OCI-M1 (cell line): ENCODE measurements at places on chromosomes 12 and 14.
A peak's percentile ranks its signal among the peaks of the same experiment; 100 is the strongest.

DNA sequence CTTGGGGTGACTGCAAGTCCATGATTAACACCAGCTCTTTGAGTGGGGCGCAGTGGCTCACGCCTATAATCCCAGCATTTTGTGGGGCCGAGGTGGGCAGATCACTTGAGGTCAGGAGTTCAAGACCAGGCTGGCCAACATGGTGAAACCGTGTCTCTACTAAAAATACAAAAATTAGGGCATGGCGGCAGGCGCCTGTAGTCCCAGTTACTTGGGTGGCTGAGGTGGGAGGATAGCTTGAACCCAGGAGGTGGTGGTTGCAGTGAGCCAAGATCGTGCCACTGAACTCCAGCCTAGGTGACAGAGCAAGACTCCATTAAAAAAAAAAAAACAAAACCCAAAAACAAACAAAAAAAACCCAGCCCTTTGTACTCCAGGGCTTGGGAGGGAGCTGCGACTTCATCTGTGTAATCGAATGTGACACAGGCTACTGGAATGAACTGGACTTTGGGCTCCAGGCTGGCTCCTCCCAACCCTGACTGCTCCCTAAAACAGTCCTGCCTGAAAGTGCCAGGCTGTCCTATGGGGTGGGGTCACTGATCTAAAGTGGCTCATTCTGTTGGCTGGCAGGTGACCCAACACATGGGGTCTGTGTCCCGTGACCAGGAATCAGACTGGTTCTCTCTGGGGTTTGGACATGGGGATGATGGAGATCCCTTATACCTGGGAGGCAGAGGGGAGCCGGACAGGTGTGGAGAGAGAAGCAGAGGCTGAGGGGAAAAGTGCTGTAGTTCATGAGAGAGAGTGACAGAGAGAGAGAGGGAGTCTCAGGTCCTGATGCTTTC lies 9.3 kb upstream of the C12orf43 start:
- no peak for DNase-seq

- DNase-seq = no peak
These were observed 1.8 kb downstream of the PITPNM2 start for GRCh38 chr12:123149088-123149487.

- DNase-seq = no peak
These were observed 43.9 kb downstream of the CCDC88C start for GRCh38 chr14:91373591-91374254.

DNA sequence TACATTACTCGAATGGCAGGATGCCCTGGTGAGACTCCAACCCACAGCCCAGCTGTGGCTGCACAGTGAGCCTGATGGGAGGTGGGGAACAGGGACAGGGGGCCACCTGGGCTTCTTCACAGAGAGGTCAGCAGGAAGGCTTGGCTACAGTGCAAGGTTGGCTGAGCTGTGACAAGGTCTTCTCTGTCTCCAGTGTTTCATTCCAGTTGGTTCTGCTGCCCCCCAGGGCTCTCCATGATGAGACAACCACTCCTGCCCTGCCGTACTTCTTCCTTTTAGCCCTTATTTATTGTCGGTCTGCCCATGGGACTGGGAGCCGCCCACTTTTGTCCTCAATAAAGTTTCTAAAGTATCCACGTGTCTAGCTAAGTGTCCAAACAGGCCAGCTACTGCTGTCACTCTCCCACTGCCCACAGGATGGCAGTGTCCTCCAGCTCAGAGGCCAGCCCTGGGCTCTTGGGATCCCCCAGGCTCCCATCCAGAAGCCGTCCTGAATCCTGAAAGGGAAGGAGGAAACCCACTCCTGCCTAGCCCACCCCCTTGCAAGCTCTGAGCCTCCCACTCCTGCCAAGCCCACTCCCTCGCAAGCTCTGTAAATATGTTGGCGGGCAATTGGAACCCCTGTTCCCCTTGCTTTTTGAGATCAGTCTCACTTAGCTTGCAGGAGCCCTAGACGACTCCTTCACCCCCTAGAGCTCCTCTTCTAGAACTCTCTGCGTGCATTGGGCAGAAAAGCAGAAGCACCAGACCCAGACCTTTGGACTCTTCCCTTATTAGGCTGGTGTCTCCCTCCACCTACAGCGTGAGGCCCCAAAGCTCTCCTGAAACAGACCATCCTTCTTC lies 5.4 kb downstream of the C1QL4 start:
- DNase-seq = peak; percentile 75

GRCh38 chr14:21734457-21735074 lies 60.9 kb upstream of the OR4E1 start:
- peak; percentile 71 for DNase-seq

DNA sequence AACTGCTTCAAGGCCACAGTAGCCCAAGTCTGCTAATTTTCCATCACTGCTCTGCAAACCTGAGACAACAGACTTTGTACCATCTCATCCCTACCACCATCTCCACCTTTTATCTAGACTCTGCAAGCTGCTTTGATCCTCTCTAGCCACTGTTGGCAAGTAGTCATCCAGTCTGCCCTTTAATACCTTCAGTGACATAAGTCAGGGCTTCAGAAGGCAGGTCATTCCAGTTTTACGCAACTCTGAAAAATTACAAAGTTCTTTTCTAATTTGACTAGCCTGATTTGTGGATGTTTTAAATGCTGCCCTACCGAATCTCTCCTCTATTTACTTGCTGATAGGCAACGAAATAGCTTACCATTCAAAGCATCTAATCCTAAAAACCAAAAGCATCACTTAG lies 2.8 kb downstream of the FERMT2 start:
- no peak for DNase-seq

GRCh38 chr12:41521872-41522379 lies 333.8 kb downstream of the PDZRN4 start:
- peak; percentile 87 for DNase-seq

DNA sequence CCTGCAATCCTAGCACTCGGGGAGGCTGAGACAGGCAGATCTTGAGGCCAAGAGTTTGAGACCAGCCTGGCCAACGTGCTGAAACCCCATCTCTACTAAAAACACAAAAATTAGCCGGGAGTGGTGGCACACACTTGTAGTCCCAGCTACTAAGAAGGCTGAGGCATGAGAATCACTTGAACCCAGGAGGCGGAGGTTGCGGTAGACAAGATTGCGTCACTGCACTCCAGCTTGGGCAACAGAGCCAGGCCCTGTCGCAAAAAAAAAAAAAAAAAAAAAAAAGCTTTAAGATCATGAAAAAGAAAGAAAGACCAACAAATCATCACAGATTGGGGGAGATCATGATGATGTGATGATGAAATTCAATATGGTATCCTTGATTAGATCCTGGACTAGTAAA lies 30.6 kb downstream of the WDR89 start:
- DNase-seq = no peak

DNA sequence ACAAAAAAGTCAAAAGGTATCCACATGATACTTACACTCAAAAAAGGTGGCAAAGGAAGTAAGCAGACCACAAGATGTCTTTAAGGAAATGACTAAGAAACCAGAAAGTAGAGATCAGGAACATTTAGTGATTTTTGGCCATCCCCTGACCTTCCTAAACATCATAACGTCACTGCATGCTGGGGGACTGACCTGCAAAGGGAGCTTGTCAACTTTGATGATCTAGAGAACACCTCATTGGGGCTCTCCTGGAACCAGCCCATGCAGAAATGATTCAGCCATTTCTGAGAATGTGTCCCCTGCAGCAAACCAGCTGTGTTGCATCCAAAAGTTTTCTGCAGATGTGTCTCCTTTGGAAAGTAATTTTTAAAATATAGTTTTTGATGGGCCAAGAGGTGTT lies 152.2 kb upstream of the RASSF8 start:
- DNase-seq = no peak

DNA sequence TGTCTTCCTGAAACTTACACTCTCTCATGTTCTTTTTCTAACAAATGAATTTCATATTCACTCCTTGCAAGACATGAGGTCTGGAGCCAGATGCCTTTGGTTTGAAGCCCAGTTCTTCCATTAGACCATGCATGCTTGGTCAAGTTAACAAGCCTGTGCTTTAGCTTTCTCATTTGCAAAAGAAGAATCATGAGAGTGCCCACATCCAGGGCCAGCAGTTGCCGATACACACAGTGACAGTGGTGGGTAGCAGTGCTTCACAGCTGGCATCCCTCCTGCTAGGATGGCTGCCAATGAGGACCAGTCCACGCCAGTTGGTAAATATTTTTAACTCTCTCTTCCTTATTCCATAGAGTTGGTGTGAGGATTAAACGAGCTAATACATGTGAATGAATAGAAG lies 163.1 kb downstream of the PHLDA1 start:
- DNase-seq = no peak

DNA sequence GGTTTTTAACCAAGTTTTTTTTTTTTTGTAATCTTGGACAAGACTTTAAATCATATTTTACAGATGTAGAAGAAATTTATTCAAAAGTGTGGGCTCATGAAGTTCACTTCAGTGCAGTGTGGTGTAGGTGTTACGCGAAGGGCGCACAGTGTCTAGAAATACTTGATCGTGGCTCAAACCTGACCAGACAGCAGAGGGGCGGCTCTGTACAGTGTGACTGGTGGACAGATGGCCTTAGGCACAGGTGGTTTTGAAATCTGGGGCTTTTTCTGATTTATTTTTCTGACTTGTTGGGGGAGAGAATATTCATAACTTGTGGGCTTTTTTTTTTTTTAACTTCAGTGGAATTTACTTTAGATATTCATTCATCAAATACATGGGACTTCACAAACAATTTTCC lies 179.2 kb downstream of the PELI2 start:
- DNase-seq = no peak

- peak; percentile 47 for DNase-seq
These were observed 1117.0 kb downstream of the FLRT2 start for GRCh38 chr14:86646696-86647690.

DNA sequence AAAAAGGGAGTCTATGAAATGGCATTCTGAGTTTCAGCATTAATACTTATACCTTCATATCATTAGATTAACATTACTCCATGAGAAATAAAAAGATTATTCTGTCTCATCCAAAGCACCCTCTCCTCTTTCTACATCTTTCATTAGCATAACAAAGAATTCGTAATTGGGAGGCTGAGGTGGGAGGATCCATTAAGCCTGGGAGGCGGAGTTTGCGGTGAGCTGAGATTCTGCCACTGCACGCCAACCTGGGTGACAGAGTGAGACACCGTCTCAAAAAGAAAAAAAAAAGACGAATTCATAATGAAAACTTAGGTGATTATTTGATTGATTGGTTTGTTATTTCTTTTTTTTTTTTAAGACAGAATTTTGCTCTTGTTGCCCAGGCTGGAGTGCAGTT lies 1.8 kb upstream of the CDK17 start:
- DNase-seq = no peak

DNA sequence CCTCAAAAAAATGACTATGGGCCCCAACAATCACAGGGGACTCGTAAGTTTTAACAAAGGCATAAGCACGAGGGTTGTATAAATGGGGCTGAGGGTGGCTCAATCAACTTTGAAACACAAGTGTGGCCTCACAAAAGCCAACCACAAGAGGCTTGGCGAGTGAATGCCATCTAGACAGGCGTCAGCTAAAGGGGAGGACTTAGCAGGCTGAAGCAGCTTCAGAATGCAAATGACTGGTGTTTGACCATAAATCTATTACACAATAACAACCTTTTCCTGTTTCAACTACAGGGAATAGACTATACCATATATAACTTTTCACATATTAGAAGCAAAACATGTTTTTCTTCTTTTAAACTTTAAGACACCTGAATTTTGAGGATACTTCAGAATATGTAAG lies 777.9 kb downstream of the FSCB start:
- no peak for DNase-seq

GRCh38 chr14:96117101-96117897 lies 78.1 kb downstream of the C14orf132 start:
- no peak for DNase-seq

DNA sequence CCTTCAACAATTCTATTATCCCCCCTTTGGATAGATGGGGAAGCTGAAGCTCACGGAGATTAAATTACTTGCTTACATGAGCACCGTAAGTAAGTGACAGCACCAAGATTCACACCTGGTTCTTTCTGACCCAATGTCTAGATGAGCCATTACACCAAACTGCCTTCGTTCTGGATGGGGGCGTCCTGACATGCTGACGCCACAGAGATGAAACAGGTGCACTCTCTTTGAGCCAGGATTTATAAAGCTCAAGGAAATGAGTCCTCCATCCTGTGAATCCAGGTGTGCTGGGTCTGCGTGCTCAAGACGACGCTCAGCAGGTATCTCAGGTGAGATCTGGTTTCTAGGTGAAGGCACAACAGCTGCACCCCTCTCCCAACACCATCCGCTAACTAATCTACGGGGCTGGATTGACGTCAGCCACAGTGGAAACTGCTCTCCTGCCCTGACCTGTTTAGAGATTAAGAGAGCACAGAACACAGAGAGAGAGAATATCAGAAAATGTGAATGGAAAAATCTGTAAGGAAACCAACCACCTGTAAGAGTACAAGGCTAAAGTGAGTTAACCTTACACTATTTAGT lies 61.6 kb downstream of the KSR2 start:
- no peak for DNase-seq

DNA sequence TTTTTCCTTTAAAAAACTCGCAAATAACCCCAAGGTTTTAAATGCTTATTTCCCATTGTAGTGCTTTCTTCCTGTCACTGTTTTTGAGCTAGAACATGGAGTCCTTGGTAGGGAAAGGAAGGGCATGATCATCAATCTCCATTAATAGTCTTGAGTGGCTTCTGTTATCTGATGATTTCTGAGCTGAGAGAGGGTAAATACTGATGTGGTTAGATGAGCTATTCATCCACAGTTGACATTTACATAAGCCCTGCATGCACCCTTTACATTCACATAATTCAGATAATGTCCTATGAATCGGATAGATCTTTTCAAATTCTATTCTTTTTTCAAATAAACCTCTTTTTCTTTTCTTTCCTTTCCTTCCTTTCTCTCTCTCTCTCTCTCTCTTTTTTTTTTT lies 81.4 kb downstream of the NTN4 start:
- no peak for DNase-seq

- no peak for DNase-seq
These were observed 105.8 kb downstream of the AVPR1A start for GRCh38 chr12:63045020-63045860.

DNA sequence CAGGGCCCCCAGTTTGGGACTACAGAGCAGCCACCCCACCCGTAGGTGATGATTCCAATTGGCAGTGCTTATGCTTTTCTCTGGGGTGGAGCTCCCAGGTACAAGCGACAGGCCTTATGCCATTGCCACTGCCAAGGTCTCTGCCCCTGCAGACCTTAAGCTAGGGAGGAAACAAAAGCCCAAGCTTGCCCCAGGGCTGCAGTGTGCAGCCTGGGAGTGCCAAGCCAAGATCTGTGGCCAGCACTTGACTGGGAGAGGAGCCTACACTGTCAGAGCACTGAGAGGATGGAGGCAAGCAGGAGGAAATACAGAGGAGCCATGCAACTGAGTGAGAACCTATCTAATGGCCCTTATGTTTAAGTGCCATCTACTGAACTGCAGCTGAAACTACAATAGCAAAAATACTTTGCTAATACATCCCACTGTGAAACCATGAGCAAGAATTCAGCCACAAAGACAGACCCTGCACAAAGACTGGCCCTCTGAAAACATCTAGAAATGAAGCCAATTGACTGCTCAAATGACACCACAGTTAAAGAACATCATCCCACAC lies 17.7 kb upstream of the ASCL1 start:
- peak; percentile 26 for DNase-seq

DNA sequence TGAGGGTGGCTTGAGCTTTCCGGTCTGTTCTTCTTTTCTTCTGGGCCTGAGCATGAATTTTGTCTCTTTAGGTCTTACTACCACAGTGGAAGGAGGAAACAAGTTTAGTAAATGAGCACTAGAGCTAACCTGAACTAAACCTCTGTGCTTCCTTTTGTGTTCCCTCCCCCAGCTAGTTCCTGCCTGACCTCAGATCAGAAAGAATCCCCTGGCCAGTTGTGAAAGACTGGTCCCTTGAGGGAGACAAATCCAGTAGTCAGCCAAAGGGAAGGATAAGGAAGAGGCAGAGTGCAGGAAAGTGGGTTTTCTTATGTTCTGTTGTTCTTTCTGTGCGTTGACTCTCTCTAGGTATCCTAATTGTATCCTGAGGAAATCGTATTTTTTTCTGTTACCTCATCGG lies 17.5 kb downstream of the ZNF664 start:
- DNase-seq = peak; percentile 79
